CD8-positive, alpha-beta T cell (primary cell): ENCODE measurements at places on chromosomes 7 and 10.

- DNase-seq, result no peak
Observed at GRCh38 chr7:77338883-77339629, 77.1 kb downstream of the GSAP start.

DNA sequence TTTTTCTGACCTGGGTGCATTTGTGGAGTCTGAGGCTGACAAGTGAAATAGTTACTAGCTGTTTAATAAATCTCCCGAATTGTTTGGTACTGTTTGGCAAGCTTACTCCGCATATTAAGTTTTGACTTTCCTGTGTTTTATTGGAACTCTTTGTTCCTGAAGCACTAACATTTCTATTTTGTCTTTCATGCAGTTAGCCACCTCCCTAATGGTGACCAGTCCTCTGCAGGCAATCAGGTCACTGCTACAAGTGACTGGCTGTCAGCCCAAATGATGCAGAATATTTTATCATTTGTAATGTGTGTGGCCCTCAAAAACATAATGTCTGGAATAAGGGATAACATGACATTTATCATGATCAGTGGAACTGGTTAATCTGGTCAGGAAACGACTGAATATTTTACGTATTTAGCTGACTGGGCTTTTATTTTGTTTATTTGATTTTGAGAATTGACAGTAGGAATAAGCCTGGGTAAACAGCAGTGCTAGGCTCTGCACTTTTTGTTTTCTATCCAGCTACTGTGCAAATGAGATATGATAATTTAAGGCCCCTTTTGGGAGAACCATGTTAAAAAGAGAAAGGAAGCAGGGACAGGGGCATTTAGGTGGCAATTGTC lies 82.9 kb downstream of the ST7 start:
- no peak for DNase-seq

DNA sequence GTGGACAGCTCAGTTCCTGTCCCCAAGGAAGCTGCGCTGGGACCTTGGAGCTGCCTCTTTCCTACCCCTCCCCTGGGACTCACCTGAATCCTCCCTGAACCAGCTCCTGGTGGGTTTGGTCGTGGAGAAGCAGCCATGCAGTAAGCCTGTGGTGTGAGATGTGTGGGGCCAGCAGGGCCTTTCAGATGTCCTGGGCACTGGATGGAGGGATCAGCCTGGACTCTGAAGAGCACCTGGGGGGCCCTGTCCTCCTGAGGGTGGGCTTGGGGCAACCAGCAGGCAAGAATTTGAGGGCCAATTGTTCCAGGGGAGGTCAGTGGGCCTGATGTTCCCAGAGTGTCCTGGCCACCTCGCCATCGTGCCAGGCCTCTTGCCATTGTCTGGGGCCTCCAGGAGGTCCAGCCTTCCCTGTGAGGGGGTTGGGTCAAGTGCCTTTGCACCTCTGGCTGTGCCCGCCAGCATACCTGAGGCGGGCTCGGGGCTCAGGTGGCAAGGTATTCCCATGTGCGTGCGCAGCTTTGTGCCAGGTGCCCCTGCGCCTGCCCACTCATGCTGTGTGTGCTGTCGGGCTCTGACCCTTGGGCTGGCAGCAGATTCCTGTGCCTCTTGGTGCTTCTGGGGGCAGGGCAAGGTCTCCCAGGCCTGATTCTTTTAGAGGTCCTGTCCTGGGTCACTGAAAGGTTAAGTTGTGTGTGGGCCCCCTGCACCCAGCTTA lies 7.3 kb downstream of the TRIM8 start:
- DNase-seq, result no peak

GRCh38 chr10:63627881-63628296 lies 106.7 kb downstream of the REEP3 start:
- DNase-seq, result no peak

GRCh38 chr7:128120116-128120515 lies 88.9 kb upstream of the LRRC4 start:
- no peak for DNase-seq

GRCh38 chr10:7233259-7233991 lies 177.4 kb downstream of the SFMBT2 start:
- no peak for DNase-seq

GRCh38 chr10:26622891-26623290 lies 74.6 kb upstream of the PDSS1 start:
- DNase-seq, result no peak

DNA sequence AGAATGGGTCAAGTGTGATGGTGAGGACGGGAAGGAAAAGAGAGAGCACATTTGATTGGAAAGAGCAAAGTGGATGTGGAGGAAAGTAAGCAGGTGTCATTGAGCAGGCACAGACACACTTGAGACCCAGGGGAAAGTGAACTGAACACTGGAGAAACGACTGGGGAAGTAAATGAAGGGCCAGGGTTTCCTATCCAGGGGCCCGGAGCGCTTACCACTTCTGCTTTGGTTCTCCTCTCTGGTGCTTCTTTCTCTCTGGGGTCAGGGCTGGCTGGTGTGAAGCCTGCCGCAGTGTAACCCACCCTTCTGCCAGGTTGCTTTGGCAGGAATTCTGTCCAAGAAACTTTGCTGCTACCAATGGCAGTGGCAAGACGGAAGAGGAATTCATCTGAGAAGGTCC lies 219.3 kb downstream of the SKAP2 start:
- no peak for DNase-seq

DNA sequence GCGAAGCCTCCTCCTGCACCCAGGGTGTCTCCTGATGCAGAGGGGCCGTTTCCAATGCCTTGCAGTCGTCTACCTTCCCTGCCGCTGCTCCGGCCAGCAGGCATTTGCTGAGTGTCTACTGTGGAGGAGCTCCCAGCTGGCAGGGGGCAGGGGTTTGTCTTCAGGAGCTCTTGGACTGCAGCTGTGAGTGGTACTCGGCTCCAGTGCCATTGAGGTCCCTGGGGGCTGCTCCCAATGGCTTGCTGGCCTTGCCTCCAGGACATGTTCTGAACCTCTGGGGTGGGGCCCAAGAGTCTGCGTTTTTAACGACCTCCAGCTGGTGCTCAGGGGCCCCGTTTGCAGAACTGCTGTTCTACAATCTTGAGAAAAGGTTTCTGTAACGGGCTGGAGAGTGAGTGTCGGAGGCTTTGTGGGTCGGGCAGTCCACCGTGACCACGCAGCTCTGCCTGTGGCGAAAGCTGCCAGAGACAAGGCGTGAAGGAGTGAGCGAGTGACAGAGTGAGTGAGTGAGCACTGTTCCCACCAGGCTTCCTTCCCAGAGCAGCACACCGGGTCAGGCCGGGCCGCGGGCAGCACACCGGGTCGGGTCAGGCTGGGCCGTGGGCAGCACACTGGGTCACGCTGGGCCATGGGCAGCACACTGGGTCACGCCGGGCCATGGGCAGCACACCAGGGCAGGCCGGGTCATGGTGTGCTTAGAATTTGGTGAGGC lies 520.2 kb downstream of the PTPRN2 start:
- DNase-seq, result no peak

DNA sequence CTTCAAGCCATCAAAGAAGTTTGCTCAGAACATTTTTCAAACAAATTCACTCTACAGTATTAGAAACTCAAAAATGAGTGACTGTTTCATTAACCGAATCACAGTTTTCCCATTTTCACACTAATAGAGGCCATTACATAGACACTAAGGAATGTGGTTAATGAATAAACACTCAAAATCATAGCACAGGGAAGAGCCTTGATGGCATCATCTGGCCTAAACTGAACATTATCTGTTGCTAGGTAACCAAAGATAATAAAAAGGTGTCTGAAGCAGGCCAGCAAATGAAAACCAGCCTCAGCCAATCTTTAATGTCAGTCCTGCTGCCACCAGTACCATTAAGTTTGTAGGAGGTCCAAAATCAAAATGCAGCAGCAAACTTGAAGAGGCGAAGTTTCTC lies 492.4 kb upstream of the STEAP1 start:
- DNase-seq, result no peak

DNA sequence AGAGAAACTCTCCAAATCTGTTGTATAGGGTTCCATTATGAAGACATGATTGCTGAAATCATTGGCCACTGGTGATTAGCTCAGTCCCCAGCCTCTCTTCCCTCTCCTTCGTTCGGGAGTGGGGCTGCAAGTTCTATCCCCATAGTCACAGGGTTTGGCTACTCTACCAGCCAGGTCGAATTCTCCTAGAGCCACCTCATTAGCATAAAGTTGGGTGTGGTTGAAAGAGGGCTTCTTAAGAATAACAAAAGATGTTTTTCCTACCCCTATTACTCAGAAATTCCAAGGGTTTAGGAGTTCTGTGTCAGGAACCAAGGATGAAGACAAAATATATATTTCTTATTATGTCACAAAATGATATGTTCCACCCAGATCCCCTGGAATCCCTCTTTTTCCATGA lies 166.2 kb upstream of the YAE1 start:
- DNase-seq, result no peak

GRCh38 chr7:68707159-68707558 lies 891.1 kb upstream of the AUTS2 start:
- DNase-seq, result no peak

GRCh38 chr10:3146289-3146688 lies 26.3 kb downstream of the PITRM1 start:
- DNase-seq, result no peak

- DNase-seq, result no peak
Observed at GRCh38 chr10:34260904-34261303, 554.2 kb downstream of the PARD3 start.

DNA sequence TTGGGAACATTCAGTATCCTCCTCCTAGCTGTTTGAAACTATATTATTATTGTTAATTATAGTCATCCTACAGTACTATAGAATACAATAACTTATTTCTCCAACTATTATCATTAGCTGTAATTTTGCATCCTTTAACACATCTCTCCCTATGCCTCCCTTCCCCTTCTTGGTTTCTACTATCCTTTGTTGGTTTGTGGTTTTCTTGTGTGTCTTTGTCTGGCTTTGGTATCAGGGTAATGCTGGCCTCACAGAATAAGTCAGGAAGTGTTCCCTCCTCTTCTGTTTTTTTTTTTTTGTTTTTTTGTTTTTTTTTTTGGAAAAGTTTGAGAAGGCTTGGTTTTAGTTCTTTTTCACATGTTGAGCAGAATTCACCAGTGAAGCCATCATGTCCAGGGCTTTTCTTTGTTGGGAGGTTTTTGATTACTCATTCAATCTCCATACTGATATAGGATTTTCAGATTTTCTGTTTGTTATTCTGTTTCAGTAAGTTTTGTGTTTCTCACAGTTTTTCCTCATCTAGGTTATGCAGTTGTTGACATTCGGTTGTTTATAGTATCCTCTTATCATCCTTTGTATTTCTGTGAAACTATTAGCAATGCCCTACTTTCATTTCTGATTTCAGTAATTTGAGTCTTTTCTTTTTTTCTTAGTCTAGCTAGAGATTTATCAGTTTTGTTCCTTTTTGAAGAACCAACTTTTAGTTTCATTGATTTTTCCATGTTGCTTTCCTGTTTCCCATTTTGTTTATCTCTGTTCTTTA lies 21.6 kb downstream of the C1GALT1 start:
- no peak for DNase-seq
